Cortex of kidney (tissue), 1 donor: ENCODE measurements at places on chromosomes 2 and 18.

DNA sequence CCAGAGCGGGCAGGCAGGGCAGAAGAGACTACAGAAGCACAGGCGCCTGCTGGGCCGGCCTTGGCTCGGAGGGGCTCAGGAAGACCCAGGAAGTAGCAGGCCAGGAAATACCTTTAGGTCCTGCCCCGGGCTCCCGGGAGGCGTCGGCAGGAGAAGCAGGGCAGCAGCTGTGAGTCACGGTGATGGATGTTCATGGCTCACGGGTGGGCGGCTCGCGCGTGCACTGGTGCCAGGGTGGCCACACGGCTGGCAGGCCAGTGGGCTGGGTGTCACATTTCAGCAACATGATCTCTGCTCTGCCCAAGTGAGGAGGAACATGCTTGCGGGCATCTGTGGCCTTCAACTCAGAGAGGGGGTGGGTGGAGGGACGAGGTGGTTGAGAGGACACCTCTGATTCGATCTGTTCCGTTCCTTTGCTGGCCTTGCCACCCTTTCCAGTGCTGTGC, 139.3 kb downstream of the KLHL29 start:
- no peak for DNase-seq

DNA sequence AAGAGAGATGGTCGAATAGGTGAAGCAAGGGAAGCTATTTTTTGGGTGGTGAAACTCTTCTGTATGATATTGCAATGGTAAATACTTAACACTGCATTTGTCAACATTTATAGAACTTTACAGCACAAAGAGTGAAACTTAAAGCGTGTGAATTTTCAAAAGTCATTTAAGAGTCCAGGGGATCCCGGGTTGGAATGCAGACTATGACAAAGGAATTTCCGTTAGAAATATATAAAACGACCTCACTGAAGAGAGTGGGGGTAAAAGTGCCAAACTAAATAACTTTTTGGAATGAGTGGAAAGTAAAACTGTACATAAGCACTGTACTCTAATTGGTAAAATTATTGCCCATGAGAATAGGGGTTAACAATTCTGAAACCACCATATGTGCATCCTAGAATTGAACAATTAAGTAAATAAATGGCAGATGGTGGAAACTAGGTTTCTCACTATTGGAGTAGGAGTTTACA, 191.0 kb upstream of the FN1 start:
- DNase-seq: no peak

DNA sequence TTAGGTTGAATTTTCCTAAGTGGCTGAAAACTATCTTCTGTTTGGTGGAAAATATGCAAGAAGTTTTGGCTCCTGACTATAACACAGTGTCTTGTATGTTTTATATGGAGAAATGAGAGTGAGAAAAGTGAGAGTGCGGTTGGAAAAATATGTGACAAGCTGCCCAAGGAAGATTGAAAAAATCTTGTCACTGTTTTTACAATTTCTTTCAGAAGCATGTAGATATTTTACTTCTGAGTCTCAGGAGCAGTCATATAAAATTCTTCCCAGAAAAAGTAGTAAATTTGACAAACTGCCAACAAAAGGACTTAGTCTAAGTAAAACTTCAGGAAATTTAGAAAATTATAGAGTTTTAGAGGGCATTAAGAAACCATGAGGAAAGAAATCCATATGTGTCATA, 19.4 kb upstream of the RMND5A start:
- DNase-seq: no peak

DNA sequence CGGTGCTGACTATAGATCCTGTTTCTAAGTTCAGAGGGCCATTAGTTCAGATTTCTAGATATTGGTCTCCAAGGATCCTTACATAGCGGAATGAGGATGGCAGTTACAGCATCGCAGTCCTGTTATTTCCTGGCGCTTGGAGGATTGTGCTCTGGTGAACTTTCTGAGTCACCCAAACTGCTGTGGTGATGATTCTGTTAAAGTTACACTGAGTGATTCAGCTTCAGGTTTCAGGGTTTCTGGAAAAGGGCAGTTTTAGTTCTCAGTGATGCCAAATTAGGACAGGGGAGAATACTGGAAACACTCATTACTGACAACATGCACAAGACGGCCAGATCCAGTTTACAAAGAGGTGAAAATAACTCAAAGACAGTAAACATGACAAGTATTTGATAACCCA, 52.1 kb upstream of the ANKRD62 start:
- no peak for DNase-seq

GRCh38 chr18:8176554-8176953, 432.7 kb upstream of the RAB12 start:
- no peak for DNase-seq

- DNase-seq: no peak
Measured at GRCh38 chr2:30780776-30781330, 26.4 kb downstream of the CAPN13 start.

DNA sequence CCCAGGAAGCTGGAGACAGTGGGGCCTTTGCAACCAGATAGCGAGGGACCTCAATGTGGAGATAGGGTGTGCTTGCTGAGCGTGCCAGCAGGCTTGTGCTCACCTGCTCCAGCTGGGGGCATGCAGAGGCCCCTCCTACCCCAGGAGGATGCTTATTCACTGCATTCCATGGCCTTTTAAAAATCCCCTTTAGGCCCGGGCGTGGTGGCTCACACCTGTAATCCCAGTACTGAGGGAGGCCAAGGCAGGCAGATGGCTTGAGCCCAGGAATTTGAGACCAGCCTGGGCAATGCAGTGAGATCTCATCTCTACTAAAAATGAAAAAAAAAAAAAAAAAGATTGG, 54.5 kb downstream of the ODC1 start:
- DNase-seq: no peak

- DNase-seq: no peak
Measured at GRCh38 chr2:7363906-7364305, 446.7 kb downstream of the RNF144A start.

GRCh38 chr2:171958475-171958874, 36.2 kb downstream of the HAT1 start:
- DNase-seq: no peak

DNA sequence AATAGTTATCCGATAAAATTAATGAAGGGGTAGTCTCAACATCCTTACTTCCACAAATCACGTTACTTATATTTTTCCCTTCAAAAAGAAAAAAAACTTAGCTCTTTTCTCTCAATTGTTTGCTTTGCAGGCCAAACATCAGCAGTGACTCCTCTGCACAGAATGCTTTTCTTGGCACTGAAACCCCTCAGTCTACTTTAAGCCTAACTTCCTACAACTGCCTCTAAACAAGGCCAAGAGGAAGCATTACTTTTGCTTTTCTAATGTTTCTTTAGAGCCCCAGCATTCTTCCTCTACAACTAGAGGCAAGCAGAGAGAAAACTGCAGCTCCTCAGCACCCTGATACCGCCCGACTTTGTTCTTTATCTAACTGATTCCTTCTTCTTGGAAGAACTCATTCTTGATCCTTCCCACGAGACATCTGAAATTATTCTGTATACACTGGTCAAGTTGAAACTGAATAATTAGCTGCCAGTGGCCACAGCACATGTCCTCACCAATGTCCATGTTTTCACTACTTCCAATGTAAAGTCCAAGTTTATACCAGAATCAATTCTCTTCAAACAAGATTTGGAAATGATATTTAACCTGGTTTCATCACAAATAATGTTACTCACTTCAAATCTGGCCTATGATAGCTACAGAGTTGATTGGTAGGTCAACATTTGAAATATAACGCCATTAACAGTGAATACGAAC, 55.3 kb downstream of the DTNB start:
- DNase-seq: no peak
